Substantia nigra (tissue), 51 donors: ENCODE measurements at places on chromosomes 12 and 14.
A peak's percentile ranks its signal among the peaks of the same experiment; 100 is the strongest.

- DNase-seq, result peak; percentile 20
Measured at GRCh38 chr12:128684352-128684751, 139.4 kb downstream of the SLC15A4 start.

DNA sequence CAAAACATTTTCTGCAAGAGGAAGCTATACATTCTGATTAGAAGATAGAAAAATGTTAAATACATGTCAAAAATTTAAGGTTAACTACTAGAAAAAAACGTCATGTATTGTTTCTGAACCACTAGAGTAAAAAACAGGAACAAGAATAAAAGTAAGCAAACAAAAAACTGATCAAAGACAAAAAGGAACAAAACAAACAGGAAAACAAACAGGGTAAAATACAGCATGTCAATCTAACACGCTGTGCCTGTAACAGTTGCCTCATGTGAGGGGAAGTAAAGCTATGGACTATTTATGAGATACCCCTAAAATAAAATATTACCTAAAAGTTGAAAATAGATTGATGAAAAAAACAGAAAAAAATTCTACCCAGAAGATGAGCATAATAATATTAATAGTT lies 43.9 kb downstream of the EGLN3 start:
- no peak for DNase-seq

DNA sequence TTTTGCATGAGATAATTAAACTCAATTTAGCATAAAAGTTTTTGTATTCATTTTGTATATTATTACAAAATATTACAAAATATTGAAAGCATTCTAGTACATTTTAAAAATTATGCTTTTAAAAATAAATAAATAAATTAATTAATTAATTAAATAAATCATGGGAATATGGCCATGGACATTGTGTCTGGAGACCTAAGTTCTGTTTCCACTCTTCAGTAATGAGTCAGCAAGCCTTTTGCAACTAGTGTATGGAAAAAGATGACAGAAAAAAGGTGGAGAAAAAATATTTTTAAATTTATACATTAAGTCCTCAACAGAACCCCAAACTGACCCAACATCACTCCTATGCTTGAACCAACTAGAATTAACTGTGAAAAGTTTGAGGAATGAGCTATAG lies 1187.5 kb upstream of the USP15 start:
- DNase-seq, result no peak

DNA sequence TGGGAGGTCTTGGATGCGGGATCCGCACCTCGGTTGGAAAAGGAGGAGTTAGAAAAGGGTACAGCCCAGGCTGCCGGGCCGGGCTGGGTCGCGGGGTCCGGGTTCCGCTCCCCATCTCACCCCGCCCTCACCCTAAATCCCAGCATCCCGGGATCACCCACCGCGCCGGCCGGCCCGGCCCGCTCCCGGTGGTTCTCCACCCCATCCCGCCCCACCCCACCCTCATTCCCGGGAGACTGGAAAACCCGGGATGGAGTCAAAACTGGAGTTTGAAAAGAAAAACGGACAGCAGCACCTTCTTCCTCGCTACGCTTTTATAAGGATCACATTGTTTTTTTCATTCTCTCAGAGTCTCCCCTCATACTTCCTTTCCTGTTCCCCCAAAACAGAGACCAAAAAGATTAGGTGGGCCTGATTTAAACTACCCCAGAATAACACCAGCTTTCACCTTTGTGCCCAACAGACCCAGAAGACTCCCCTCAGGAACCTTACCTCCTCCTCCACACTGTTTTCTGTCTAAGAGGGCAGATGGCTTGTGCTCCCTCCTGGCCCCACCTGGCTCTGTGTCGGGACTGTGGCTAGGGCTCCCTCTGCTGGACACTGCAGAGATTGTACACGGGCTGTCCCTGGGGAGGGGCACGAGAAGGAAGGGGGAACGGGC lies 2.8 kb downstream of the GLI1 start:
- peak; percentile 73 for DNase-seq

DNA sequence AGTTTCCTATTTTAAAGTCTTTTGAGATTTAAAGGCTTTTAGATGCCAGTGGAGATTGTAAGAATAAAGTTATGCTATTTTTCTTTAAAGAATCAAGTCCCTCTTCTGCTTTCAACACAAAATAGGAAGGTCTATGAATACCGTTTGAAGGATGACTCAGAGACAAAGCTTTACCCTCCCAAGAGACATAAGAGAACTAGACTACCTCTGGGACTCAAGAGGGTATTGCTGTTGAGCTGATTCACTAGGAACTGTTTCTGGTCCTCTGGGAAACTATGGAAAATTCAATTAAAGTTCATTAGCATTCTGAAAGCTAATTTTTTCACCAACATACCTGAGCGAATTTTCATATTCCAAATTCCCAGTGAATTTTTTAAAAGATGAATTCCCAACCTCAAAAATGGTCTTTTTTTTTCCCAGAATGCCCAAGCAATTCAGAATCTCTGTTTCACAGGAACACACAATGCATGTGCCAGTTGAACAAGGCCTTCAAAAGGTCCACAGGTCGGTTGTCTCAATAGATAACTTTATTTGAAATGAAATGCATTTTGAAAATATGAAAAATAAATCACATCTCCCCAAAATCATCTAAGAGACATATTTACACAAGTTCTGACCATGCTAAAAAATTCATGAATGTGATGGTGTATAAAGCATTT lies 6.5 kb downstream of the PHLDA1 start:
- no peak for DNase-seq

DNA sequence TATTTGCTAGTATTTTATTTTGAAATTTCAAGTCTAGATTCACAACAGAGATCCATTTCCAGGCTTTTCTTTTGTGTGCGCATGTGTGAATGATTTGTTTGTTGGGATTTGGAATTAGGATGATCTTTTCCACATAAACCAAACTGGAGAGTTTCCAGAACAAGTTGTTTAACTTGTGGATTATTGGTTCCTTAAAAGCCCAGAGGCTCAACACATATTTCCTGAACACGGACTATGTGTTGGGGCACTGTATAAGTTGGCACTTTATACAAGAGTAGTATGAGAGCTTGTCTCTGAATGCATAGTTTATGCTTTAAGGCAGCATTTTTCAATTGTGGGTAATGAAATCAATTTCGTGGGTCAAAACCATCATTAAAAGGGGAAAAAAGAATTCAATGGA lies 67.3 kb upstream of the FUT8 start:
- no peak for DNase-seq

DNA sequence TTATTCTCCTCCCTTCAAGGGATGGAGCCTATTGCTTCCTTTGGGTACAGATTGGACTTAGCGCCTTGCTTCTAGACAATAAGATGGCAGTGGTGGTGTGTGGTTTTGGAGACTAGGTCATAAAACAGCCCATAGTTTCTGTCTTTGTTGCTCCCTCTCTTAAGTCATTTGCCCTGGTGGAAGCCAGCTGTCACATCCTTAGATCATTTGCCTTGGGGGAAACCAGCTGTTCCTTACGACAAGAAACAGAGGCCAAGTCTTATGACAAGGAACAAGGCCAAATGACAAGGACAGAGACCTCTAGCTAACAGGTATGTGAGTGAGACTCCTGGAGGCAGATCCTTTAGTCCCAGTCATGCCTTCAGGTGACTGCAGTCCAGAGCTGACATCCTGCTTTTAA lies 9.2 kb upstream of the PALS1 start:
- no peak for DNase-seq

GRCh38 chr12:117002051-117002817 lies 91.5 kb downstream of the FBXW8 start:
- no peak for DNase-seq
